Stimulated activated CD4-positive, alpha-beta T cell treated with anti-CD3 and anti-CD28 coated beads, Interleukin-4, amount 100 ng/mL, for 48 hours (primary cell): ENCODE measurements at places on chromosomes 6 and 20.
A peak's percentile ranks its signal among the peaks of the same experiment; 100 is the strongest.

- DNase-seq = no peak
These were observed 229.3 kb downstream of the GRM1 start for GRCh38 chr6:146258206-146258605.

- no peak for DNase-seq
These were observed 1007.5 kb downstream of the KIF16B start for GRCh38 chr20:15565786-15566185.

DNA sequence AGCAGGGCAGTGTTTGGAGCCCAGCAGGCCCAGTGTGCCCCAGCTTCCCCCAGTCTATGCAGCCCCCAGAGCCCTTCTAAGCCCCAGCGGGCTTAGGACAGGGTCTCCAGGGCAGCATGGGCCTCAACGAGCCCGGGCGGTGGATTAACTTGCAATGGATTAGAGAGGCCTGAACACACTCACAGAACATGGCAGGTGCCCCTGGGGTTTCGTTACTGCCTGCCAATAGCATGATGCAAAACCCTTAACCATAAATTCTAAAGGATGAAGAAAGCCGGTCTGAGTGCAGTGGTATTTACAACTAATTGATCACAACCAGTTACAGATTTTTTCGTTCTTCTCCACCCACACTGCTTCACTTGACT is 18.9 kb downstream of the ENTPD6 start:
- no peak for DNase-seq

- no peak for DNase-seq
These were observed 828 bp downstream of the ADGRB3 start for GRCh38 chr6:68635706-68636513.

GRCh38 chr6:95690328-95690727 is 113.0 kb downstream of the MANEA start:
- no peak for DNase-seq

DNA sequence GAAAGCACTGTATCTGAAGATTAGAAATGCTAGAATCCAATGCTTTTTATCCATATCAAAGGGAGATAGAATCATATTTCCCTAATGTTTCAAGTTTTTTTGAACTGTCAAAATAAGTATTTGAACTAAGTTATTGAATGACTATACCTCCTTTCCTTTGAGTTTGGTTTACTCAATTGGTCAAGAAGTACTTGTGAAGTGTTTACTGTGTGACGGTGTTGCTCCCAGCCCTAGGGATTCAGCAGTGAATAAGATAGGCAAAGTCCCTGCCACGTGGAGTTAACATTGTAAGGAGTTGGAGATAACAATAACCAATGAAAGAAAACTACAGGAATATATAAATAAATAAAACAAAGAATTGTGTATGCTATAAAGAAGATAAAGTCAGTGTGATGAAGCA is 535.9 kb downstream of the FRK start:
- no peak for DNase-seq

GRCh38 chr6:23013776-23014175 is 444.4 kb downstream of the HDGFL1 start:
- DNase-seq = no peak

DNA sequence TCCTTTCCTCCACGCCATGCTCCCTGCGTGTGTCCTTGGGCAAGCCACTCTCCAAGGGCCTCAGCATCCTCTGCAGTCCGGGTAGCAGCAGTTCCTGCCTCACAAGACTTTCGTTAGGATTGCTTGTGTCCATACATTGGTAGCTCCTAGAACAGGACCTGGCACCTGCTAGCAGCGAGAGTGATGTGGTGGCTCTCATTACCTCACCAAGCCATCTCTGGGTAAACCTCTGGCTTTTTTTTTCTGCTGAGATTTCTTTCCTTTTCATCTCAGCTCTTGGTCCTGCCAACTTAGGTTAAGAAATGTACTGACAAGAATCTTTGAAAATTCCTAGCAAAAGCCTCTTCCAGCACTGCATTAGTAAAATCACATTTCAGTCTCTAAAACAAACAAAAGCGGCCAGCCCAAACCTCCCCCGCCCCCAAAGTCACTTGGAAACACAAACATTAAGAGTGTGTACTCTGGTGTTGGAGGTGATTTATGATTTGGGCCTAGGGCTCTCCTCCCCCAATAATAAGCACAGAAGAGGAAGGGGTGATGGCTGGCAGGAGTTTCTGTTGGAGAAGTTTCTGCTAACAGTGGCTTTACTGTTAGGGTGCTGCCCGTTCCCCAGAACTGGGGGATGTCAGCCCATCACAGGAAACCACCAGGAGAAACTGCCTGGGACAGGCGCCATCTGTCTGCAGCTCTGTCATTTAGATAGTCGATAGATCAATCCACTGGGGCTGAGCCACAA is 199.2 kb downstream of the CD83 start:
- DNase-seq = no peak

GRCh38 chr6:52990342-52990741 is 4.7 kb downstream of the GSTA4 start:
- DNase-seq = no peak

DNA sequence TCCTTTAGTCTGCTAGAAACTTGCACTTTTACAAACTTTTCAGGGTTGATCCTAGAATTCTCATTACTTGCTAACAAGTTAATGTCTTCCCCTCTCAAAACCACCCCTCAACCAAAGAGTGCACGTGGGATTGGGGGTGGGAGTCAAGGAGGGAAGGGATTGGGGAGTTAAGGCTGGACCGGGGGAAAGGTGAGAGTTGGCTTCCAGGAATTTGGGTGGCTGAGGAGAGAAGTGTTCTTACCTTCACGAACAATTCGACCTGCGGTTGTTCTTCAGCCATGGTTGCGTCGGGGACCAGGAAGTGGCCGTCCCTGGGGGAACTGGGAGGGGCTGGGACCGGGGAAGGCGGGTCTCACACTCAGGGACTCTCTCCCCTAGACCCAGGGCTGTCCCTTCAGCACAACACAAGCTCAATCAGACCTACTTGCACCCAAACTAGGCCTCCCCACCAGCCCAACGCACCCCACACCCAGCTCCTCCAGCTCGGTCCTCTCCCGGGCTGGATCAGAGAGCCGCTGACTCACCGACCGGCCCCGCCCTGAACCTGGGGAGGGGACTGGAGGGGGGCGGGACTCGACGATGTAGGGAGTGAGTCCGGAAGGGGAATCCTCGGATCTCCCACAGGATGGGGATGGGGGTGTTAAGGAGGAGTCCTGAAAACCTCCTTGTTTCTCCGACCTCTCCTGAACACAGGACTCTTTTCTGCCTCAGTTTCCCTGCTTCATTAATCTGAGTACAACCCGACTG is at the start of gene CLIC1:
CLIC1 (minus strand) TSS at position 510 of the 747 bp plus-strand sequence; CDS start at position 280, 230 bp downstream.
- peak; percentile 78 for DNase-seq

DNA sequence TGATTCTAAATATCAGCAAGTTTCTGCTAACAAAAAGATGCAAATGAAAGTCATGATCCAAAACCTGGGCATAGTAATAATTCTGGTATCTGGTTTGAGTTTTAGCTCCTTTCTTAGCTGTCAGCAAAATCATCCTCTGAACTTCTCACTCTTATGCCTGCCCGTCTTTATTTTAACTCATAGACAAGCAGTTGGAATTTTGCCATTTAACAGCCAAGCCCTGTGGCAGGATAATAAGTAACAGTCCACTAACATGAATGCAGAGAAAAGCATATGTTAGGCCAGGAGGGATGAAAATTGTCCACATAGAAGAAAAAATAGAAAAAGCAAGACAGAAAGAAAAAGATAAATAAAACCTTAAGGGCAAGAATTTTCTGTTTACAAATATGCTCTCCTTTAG is 170.0 kb upstream of the LAMA2 start:
- DNase-seq = no peak

DNA sequence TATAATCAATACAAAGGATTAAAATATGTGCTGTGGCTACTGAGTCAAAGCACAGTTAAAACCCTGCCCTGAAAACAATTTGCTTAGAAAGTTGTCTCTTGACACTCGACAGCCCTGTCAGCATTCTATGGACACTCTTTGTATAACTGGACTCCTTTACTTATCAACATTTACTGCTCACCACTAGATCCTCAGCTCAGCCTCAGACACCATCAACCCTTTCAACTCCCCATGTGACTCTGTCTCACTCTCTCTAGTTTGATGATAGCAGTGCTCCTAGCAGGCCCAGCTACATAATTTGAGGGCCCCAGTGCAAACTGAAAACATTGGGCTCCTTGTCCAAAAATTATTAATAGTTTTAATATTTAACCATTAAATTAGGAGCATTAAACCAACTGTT is 181.8 kb downstream of the TENT5A start:
- no peak for DNase-seq

DNA sequence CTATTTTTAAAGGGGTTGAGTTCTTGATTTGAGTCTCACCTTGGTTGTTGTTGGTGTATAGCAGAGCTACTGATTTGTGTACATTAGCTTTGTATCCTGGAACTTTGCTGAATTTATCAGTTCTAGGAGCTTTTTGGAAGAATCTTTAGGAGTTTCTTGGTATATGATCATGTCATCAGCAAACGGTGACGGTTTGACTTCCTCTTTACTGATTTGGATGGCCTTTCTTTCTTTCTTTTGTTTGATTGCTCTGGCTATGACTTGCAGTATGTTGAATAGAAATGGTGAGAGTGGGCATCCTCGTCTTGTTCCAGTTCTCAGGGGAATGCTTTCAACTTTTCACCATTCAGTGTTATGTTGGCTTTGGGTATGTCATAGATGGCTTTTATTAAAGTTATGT is 64.0 kb downstream of the CDYL start:
- no peak for DNase-seq
